ENCODE measurements at places on chromosomes 3 and 15.

DNA sequence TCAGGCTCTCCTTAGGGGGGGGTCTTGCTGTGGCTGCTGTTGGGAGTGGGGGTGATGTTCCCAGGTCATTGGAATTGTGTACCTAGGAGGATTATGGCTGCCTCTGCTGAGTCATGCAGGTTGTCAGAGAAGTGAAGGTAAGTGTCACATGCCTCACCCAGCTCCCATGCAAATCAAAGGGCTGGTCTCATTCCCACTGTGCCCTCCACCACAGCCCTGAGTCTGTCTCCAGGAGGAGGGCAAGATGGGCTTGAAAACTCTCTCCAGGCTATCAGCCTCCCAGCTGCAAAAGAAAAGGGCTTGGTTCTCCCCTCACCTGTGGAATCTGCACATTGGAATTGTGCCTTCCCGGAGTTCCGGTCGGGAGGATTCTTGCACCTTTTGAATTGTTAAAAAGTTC lies 580.5 kb downstream of the NSUN3 start:
- no peak for DNase-seq

GRCh38 chr3:195160257-195160898 lies 110.6 kb downstream of the XXYLT1 start:
- no peak for DNase-seq

DNA sequence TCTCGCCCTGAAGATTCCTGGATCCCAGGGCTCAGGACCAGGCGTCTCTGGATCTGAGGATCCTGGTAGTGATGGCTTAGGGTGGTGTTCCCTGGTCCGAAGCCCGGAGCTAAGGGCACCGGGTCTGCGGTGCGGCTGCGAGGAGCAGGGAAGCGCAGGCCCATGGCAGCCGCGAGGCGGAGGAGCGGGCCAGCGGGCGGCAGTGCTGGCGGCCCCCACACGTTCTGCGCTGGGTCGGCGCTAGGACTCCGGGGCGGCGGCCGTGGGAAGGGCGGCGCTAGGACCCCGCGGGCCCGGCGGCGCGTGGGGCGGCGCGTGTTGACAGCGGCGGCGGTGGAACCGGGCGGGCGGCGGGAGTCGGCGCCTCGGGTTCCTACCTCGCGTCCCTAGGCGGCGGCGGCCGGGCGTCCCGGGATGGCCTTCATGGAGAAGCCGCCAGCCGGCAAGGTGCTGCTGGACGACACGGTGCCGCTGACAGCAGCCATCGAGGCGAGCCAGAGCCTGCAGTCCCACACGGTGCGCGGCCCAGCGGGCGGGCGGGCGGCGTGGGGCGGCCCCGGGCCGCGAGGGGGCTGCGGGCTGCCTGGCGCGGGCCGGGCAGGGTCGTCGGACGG lies at the start of gene PXK:
PXK (plus strand) TSS at position 318 of the 614 bp plus-strand sequence; CDS start at position 415, 97 bp downstream.
- DNase-seq = no peak

GRCh38 chr15:80333261-80333660 lies 70.9 kb upstream of the ARNT2 start:
- no peak for DNase-seq

GRCh38 chr15:89333011-89333860 lies 1.4 kb downstream of the POLG start:
- DNase-seq = no peak

DNA sequence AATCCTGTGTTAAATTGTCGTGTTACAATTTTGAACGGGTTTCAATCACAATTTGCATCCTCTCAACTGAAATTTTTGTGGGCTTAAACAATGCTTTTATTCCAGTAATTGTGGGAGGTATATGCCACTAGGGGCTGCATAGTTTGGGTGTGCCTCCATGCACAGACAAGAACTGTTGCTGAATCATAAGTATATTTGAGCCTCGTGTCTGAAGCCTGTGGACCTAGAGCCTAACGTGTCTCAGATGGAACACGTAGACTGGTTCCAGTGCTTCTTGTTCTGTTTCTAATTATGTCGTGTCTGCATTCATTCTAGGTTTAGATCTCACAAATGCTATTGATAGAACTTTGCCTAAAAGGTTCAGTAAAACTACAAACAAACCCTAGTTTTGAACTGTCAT lies 363.4 kb downstream of the RBMS3 start:
- no peak for DNase-seq

Measured in keratinocyte (primary cell).